Mesothelial cell of epicardium (in vitro differentiated cells): ENCODE measurements at places on chromosomes 12 and 14.

DNA sequence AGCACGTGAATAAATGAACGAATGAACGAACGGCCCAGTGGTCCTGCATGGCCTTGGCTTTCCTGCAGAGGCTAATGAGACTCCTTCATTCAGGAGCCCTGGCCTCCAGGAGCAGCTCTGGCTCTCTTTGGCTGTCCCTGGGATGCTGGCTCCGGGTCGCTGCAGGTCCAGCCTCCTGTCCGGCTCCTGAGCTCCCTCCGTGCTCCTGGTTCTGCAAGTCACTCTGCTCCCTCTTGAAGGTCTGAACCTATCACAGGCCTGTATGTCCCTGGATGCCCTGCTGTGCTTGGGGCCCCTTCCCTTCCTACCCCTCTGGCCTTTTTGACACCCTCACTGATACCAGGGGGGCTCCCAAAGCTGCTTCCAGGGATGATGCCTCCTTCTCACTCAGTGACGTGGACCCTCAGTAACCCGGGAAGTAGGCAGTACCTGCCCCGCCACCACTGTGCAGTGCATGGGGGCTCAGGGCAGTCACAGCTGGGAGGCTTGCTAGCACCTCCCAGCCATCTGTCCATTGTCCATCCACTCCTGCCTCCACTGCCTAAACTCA is 133.7 kb upstream of the C14orf180 start:
- peak; percentile 17 for DNase-seq

GRCh38 chr12:64808110-64808509 is 16.3 kb upstream of the TBC1D30 start:
- no peak for DNase-seq

- DNase-seq = no peak
These were observed 110.8 kb upstream of the EEA1 start for GRCh38 chr12:93039930-93040329.

- DNase-seq = no peak
These were observed 208.3 kb downstream of the GPHN start for GRCh38 chr14:66716227-66716626.

- no peak for DNase-seq
These were observed at the start of gene TGM1 for GRCh38 chr14:24262821-24263733. Gene TGM1 (minus strand): TSS chr14:24263177. CDS start chr14:24262352, 825 bp downstream.

DNA sequence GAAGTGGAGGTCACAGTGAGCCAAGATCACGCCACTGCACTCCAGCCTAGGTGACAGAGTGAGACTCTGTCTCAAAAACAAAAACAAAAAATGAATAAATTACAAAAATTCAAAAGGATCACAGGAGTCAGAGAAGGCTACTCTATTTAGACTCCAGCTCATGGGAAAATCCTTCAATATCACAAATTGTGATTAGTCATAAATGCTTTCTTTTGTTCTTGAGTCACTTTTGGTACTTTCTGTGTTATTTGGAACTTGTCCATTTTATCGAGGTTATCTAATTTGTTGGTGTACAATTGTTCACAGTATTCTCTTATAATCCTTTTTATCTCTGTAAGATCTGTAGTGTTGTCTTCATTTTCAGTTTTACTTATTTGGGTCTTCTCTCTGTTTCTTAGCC is 18.9 kb downstream of the ALDH2 start:
- no peak for DNase-seq

DNA sequence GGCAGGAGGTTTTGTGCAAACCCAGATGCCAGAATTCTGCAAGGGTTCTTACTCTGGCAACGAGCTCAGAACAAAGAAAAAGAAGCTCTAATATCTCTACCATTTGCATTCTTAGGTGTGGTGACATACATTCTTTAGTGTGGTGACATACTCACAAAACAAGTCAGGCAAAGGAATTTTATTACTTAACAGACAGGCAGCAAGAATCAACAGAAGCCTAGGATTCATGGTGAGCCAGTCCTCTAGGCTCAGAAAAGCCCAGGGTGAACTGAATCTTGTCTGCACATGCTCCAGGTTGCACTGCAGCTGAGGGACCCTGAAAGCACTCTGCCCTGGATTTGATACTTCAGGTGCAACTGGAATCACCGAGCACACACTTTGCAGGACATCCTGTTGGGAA is 122.4 kb upstream of the PTPRQ start:
- no peak for DNase-seq
